Activated CD4-positive, alpha-beta T cell treated with anti-CD3 and anti-CD28 coated beads, Interleukin-2, amount 50 U/mL, for 16 hours (primary cell): ENCODE measurements at places on chromosomes 11 and 22.

GRCh38 chr11:124876818-124877630 is 11.8 kb downstream of the ROBO3 start:
- no peak for DNase-seq

DNA sequence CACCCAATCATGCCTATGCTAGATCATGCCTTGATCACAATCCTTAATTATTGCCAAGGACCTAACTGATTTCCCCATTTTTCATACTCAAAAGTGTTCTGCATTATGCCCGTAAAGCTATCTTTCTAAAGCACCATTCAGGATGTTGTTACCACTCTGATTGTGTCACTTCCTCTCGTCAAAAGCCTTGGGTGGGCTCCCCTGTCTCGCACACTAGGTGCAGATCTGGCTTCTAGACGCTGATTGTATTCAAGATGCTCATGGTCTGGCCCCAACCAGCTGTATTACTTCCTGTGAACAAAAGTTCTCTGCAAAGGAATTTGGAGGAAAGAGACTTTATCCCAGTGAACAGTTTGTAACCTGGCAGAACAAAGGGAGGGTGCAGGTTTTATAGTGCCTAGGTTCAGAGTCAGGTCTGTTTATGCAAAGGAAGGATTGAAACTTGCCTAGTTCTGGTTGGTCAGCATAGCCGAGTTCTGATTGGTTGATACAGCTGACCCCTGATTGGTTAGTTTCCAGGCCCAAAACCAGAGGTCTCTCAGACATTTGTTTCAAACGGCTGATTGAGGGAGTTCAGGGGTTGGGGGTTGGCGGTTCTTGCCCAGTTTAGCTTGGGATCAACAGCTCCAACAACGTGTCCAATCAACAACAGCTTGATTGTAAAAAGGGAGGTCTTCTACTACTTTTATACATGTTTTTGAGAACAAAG is 25.4 kb downstream of the ATG13 start:
- DNase-seq = no peak

GRCh38 chr11:65116370-65117205 is 913 bp downstream of the ZNHIT2 start:
- DNase-seq = peak; percentile 75

GRCh38 chr11:77069336-77069968 is 2.7 kb downstream of the CAPN5 start:
- no peak for DNase-seq

GRCh38 chr11:65764434-65764833 is 16.3 kb downstream of the AP5B1 start:
- DNase-seq = no peak

DNA sequence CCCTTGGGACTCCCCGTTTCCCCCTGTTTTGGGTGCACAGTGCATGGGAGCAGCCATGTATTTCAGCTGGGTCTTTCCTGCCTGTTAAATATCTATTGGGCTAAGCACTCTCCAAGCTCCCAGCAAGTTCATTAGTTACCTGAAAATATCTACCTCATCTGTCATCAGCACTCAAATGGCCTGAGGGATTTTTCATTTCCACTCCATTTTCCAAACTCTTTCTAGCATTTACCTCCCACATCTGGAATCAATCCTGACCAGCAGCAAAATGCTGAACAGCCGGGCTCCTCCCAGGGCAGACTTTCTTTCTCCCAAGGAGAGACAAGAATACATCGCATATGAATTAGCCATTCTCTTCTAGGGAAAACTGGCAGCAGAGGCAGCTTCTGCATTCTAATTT is 273.5 kb upstream of the MPPED2 start:
- DNase-seq = no peak

DNA sequence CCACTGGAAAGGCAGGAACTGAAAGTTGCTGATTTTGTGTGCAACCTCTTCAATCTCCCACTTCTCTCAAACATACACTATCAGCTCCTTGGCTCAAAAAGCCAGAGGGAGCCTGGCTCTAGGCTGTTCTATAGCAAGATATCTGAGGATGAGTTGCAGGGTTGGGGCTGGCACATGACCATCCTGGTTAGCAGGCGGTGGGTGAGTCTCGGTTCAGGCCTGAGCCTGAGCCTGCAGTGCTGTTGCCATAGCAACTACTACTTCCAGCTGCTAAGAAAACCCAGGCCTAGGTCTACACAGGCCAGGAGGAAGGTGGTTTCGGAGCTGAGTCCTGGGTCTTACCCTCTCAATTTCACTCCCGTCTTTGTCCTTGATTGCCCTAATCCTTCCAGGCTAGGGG is 39.0 kb downstream of the CWC15 start:
- no peak for DNase-seq

GRCh38 chr11:22343371-22344032 is 5.3 kb downstream of the SLC17A6 start:
- DNase-seq = no peak

DNA sequence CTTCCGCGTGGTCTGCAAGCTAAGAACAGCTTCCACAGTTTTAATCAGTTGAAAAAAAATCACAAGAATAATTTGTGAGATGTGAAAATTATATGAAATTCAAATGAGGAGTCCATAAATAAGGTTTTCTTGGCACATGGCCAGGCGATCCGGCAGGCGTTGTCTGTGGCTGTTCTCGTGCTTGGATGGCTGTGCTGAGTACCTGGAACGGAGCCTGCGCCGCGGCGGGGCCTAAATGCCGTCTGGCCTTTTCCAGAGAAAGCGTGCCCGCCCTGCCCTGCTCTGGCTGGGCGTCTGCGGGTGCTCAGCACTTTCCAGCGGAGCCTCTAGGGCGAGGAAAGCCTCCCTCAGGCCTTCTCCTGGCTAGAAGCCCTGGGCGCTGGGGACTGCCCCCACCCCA is 41.8 kb downstream of the OSBPL5 start:
- no peak for DNase-seq

- no peak for DNase-seq
Measured at GRCh38 chr11:105860105-105860504, 161.9 kb downstream of the MSANTD4 start.

DNA sequence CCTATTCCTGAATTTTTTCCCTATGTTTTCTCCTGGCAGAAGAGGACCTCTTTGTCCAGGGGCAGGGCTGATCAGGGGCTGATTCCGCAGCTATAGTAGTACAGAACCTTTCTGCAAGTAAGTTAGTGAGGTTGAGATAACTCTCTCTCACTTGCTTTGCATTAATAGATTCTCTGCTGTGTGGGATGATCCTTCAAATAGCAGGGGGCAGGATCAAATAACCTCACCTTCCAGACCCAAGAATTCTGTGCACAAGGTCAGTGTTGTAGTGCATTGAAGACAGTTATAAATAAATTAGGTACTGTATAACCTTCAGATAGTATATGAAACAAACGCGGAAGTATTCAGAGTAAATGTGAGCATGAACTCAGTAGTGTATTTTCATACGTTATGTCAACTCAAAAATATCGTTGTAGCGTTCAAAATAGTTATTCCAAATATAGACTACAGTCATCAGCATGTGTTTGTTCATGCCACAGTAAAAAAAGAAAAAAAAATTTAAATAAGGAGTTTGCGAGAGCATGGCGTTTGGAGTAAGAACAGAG is 278 bp downstream of the MMP26 start:
- DNase-seq = no peak

- DNase-seq = no peak
Measured at GRCh38 chr11:123065621-123066020, 3.7 kb upstream of the HSPA8 start.

- DNase-seq = no peak
Measured at GRCh38 chr11:44313761-44314489, 4.0 kb upstream of the ALX4 start.

DNA sequence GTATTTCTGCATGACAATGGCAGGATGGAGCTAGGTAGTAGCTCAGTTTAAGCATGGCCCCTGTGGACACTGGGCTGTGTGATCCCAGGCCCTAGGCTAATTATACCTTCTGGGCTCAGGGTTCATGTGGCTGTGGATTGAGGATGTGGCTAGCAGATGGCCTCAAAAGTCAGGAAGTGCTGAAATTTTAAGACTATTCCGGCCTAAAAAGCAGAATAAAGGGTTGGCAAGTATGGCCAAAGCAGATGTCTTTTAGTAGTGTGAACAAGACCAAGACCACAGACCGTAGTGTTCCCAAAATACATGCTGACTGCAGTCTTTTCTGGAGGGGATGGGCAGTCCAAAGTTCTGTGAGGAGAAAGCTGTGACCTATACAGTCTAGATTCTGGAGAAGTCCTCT is 115.7 kb upstream of the RAG2 start:
- DNase-seq = no peak

GRCh38 chr22:32465661-32466060 is 1.4 kb upstream of the BPIFC start:
- DNase-seq = no peak

DNA sequence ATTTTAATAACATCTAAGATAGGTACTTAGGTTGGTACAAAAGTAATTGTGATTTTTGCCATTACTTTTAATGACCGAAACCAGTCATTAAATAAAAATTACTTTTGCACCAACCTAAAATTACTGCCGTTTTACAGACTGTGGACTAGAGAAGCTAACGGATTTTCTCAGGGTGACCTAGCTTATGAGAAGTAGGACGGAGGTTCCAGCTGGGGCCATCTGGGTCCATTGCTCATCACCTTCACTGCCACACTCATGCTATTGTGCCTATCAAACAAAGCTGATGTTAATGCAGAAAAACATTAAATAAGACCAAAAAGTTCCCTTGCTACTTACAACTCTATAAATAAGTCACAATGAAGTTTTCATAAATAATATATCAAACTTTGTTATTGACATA is 38.9 kb downstream of the GRIA4 start:
- no peak for DNase-seq

DNA sequence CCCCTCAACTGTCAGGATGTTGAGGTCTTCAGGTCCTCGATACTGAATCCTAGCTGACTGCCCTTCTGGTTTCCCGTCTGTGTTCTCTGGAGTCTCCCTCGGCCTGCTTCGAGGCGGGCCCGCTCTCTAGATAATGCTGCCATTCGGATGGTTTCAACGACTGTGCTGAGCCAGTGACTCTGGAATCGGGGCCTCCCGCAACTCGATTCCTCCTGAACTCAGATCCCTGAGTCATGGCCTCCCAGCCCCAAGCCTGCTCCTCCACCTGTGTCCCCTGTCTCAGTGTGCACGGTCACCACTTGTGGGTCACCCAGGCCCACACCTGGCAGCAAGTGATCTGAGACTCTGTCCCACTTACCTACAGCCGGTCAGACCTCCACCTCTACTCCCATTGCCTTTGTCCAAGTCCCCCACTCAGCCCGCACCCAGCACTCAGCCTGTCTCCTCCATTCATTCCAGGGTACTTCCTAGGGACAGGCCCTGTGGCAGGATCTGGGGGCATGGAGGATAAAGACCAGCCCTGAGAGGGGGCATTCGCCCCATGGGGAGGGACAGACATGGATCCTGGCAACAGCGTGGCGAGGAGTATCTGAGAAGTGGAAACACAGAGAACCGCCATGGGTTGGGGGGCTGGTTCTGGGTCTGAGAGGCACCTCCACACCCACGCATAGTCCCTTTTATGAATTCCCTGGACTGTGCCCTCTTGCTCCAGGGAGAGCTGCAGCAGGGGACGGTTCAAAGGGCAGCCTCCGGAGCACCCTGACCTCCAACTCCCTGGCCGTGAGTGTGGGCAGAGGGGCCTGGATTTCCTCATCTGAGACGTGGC is 14.3 kb downstream of the MPST start:
- DNase-seq = no peak

GRCh38 chr22:42915980-42916765 is 59.1 kb upstream of the ARFGAP3 start:
- DNase-seq = no peak

- no peak for DNase-seq
Measured at GRCh38 chr11:6664551-6664950, 8.9 kb upstream of the DCHS1 start.

- DNase-seq = no peak
Measured at GRCh38 chr11:116415095-116415494, 357.7 kb downstream of the BUD13 start.

DNA sequence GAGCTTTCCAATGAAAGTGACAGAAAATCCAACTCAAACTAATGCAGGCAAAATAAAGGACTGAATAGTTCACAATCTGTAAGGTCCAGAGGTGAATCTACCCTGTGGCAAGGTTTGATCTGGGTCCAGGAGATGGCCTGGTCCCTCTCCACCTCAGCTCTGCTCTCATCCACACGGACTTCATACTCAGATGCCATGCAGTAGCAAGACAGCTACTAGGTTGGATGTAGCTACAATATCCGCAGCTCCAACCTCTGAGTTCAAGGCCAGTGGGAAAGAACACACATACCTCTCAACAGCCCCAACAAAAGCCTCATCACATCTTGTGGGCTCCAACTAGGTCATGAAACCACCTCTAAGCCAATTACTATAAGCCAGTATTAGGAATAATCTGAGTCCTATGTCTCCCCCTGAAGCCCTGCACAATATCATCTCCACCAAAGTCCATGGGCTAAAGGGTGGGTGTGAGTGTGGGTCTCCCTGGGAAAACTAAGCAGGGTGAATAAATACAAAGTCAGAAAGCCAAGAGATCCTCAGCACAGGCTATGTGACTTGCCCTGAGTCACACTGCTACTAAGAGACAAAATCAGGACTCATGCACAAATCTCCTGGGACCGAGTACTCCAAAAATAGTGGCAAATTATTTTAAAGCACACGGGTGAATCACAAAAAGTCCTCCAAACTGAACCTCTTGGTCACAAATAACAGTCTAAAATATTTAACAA is 78.8 kb downstream of the LARGE1 start:
- no peak for DNase-seq

- DNase-seq = peak; percentile 70
Measured at GRCh38 chr11:74783241-74783871, 34.7 kb downstream of the RNF169 start.
